Cerebellum (tissue), 4 donors: ENCODE measurements at places on chromosomes 6 and 20.

DNA sequence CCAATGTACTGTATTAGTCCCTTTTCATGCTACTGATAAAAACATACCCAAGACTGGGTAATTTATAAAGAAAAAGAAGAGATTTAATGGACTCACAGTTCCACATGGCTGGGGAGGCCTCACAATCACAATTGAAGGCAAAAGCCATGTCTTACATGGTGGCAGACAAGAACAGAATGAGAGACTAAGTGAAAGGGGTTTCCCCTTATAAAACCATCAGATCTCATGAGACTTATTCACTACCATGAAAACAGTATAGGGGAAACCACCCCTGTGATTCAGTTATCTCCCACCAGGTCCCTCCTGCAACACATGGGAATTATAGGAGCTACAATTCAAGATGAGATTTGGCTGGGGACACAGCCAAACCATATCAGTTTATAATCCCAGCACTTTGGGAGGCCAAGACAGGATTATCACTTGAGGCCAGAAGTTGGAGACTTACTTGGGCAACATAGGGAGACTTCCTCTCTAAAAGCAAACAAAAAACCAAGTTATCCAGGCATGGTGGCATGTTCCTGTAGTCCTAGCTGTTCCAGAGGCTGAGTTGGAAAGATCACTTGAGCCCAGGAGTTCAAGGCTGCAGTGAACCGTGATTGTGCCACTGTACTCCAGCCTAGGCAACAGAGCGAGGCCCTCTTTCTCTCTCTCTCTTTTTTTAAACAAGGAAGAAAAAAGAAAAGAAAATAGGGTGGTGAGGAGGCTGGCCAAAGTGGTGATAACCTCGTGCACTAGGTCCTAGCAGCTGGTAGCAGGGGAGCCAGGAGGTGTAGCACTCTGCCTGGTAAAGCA, 22.9 kb upstream of the DDR1 start:
- DNase-seq, result no peak

DNA sequence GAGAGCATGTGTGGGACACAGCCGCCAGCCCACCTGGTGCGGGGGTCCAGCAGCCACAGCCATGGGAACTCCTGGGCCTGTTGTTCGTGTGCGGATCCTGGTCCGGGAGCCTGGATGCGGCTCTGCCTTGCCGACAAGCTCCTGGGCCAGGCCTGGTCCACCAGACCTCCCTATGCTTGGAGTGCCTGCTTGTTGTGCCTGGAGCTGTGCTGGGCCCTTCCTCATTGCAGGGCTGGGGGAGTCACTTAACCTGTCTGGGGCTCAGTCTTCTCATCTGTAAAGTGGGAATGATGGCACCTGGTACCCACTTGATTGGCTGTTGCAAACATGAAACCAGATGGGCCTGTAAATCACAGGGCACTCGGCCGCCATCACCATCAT, 2.6 kb upstream of the OSBPL2 start:
- DNase-seq, result no peak

- no peak for DNase-seq
Observed at GRCh38 chr6:127854009-127854408, 46.8 kb downstream of the THEMIS start.

GRCh38 chr6:48961781-48962415, 501.2 kb downstream of the MMUT start:
- DNase-seq, result no peak

DNA sequence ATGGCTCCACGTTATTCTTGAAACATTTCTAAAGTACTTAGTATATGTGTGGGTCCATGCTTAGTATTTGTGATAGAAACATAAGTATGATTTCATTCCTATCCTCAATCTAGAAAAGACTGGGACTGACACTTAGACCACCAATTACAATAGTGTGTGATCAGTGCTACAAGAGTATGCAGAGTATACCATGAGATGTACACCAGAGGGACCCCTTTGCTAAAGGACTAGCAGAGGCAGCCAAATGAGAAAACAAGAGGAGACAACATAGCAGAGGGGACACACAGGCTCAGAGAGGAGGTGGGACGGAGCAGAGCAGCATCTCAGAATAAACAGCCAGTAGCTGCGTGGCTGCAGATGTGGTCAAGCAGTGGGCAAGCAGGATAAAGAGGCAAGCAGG, 21.0 kb downstream of the RMND1 start:
- no peak for DNase-seq

- DNase-seq, result no peak
Observed at GRCh38 chr6:29941471-29941870, 861 bp upstream of the HLA-A start.

DNA sequence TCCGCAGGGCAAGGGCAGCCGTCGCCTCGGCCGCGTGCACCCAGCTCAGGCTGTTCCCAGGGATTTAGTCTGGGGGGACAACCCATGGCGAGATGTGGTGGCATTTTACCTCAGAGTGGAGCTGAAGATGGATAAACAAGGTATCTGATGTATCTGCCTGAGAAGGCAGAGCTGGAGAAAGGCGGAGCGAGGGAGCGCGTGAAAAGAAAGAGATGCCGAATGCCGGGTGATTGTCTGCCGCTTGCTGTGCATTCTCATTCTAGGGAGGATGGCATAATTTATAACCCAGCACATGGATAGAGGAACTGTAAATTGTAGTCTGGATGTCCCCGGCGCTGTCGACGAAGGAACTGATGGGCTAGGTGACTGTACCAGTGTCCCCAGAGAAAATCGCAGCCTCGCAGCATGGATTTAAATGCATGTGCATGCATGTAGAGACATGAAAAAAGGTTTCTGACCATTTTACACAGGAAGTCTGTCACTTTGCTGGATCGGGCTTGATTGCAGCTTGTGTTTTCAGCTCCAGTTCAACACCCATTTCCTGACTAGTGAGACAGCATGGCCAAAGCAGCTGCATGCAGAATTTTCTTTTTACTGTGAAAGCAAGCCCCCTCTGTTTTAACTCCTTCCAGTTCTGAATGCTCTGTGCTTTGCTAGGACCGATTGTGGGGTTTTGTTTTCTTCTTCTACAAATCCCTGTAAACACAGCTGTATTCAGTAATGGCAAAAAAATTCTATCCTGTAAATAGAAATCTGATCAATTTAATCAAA, 149.7 kb downstream of the PRL start:
- peak; percentile 9 for DNase-seq

- no peak for DNase-seq
Observed at GRCh38 chr20:35359335-35359950, 52.3 kb downstream of the UQCC1 start.

DNA sequence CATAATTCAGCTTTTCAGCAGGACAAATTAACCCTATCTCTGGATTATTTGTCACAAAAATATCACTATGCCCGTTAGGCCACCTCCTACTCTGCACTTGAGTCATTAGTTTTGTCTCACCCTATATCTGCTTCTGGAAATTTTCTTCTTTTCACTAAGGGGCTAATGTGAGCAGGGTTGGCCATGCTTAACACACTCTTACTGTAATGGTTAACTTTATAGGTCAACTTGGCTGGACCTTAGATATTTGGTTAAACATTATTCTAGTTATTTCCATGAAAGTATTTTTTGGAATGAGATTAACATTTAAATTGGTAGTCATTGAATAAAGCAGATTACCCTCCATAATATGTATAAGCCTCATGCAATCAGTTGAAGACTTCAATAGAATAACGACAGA, 394.6 kb upstream of the PTCHD4 start:
- DNase-seq, result no peak

DNA sequence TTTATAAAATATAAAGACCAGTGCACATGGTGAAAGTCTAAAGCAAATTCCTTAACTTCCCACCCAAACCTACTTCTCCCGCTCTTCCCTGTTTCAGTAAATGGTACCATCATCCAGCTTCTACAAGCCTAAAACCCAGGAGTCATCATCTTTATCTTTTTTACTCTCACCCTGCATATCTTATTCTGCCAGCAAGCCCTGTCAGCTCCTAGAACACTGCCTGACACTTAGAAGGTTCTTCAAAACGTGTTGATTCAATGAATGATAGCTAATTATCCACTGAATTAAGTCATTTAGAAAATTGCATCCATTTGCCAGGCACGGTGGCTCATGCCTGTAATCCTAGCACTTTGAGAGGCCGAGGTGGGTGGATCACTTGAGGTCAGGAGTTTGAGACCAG, 185.7 kb downstream of the TFAP2B start:
- DNase-seq, result no peak

DNA sequence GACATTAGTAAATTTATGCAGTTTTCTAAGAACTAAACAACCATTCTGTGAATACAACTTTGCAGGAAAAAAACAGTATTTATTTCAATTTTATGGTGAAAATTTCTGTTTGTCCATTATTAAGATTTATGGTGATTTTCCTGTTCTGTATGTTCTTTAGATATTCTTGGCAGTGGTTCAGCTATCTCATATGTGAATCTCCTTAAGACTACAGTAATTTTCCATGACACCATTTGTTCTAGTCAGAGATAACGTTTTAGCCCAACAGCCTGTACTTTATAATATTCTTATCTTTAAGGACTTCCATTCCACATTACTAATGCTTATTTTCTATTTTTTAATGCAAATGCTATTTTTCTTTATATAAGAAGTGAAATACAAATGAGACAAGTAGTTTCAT, 504.0 kb downstream of the RFPL4B start:
- DNase-seq, result no peak

- DNase-seq, result no peak
Observed at GRCh38 chr20:1904135-1904534, 8.9 kb downstream of the SIRPA start.

DNA sequence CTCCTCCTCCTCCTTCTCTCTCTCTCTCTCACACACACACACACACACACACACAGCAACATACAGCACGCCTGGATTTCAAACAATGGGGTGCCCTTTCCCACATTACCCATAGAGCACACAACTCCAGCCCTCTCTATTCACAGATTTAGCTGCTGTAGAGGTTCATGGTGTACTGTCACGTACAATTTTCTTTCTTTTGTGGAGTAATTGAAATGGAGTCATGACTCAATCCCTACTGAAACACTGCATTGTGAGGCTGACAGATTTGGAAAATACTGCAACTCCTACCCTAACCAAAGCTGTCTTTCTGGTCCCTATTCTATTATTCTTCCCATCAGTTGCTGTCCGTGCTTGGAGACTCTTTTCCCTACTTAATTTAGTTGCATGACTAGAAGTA, 166.9 kb downstream of the EDN1 start:
- no peak for DNase-seq

GRCh38 chr6:93550551-93551276, 131.4 kb upstream of the EPHA7 start:
- no peak for DNase-seq

- peak; percentile 5 for DNase-seq
Observed at GRCh38 chr6:150068720-150069648, at the start of gene ULBP3. ULBP3 (minus strand) TSS chr6:150069121; CDS start chr6:150069066, 55 bp downstream.

GRCh38 chr6:11700118-11700718, 78.4 kb downstream of the ADTRP start:
- peak; percentile 13 for DNase-seq

DNA sequence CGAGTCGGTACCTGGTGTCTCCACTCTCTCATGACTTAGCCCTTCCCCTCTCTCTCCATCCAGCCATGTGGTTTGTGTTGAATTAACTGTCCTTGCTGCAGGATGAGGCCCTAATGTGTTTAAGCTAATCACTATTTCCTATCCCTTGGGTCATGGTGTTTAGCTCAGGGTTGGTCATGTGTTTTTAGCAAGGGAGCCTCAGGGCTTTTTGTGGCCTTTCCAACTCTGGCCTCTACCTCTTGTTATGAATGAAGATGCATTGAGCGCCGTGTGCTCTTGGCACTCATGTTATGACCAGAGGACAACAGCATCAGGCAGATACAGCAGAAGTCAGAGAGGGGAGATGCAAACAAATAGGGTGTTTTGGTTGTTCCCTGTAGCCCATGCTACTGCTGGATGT, 674.2 kb upstream of the FLRT3 start:
- DNase-seq, result no peak

DNA sequence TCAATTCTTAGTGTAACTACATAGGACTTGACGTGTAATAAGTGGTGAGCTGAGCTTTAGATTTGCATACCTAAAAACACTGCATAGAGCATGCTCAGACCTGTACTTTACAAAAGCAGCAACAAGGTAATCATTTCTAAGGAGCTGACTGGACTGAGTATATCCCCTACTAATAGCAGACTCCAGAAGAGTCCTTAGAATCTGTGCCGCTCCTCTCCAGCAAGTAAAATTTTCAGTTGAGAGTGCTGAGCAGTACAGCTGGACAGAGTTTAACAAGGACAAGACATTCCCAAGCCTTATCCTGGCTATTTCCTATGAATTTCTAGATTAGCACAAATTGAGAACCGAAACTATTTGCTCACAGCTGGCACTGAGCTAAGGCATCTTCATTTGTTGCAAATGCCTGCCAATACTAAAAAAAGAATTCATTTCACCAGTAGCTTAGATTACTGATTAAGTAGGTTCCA, 26.1 kb upstream of the KLHL31 start:
- DNase-seq, result no peak

DNA sequence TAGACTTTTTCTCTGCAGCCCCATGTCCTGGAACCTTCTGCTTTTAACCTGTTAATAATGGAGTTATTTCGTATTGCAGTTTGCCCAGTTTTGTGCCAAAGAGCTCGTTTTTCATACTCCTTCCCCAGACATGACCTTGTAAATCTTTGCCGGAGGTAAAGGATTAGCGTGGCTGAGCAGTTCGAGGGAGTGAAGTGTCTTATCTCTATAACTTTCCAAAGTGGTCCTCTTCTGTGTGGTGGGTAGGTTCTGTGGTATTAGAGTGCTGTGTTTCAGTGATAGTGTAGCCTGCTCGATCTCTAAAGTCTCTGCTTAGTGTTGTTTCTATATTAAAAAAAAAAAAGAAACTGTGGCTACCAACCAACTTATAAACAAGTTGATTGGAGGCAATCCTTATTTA, 67.5 kb downstream of the FARS2 start:
- no peak for DNase-seq

- DNase-seq, result no peak
Observed at GRCh38 chr20:258269-258858, 840 bp downstream of the DEFB132 start.

- peak; percentile 86 for DNase-seq
Observed at GRCh38 chr20:431012-431904, 23.2 kb downstream of the RBCK1 start.

- DNase-seq, result no peak
Observed at GRCh38 chr6:158002951-158003853, 21.5 kb downstream of the SYNJ2 start.

DNA sequence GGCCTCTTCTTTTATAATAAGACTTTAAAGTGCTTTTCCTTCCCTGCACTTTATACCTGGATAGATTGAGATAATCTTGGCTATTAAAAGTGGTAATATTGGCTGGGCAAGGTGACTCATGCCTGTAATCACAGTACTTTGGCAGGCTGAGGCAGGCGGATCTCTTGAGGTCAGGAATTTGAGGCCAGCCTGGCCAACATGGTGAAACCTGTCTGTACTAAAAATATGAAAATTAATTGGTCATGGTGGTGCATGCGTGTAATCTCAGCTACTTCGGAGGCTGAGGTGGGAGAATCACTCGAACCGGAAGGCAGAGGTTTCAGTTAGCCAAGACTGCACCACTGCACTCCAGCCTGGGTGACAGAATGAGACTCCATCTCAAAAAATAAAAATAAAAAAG, 197.1 kb upstream of the RGS17 start:
- no peak for DNase-seq

GRCh38 chr6:25296217-25296905, 17.2 kb downstream of the CARMIL1 start:
- no peak for DNase-seq

GRCh38 chr6:31737991-31738979, 1.5 kb upstream of the MSH5 start:
- DNase-seq, result no peak

- peak; percentile 23 for DNase-seq
Observed at GRCh38 chr6:36028088-36028876, 674 bp downstream of the MAPK14 start.

GRCh38 chr20:31580706-31581105, 24.4 kb upstream of the ID1 start:
- no peak for DNase-seq
